GM06990 (cell line): ENCODE measurements at places on chromosomes 4 and X.

- no peak for DNase-seq
These were observed 98.0 kb downstream of the CXCL13 start for GRCh38 chr4:77703666-77704065.

DNA sequence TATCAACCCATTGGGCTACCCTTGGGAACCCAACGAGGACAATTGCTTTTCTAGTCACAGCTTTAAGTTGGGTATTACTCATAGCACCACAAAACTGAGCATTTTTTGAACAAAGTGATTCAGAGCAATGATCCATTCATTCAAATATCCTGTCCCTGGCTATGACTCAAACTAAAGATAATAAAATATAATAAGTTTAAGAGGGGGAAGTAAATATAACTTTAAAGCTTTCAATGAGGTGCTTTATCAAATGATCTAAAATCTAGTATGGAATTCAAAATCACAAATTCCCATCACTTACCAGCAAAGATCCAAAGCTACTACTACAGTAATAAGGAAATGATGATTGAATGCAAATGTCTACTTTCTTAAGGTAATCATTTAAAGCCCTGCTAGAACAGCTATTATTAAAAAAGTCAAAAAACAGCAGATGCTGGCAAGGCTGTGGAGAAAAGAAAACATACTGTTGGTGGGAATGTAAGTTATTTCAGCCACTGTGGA lies 39.8 kb upstream of the S100G start:
- no peak for DNase-seq

- no peak for DNase-seq
These were observed 1560.6 kb downstream of the STIM2 start for GRCh38 chr4:28421221-28421620.

- DNase-seq = no peak
These were observed 31.2 kb downstream of the SLC2A9 start for GRCh38 chr4:9989918-9990635.

GRCh38 chr4:58617226-58617625 lies 1507.0 kb upstream of the IGFBP7 start:
- no peak for DNase-seq
